T-helper 9 cell (primary cell): ENCODE measurements at places on chromosomes 4 and X.

DNA sequence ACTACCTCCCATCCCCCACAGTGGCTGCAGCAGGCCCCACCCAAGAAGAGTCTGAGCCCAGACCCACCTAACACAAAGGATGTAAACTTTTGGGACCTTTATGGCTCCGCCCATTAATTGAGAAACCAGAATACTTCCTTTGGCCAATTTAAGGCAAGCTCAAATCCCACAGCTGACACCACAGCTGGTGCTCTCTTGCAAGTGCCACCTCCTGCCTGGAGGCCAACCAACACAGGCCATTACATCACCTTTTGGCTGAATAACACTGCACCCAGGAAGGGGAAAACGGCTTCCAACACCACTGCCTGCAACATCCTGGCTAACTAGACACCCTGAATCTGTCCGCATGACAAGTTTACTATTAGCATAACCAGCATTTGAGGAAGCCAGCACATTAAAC is 248.8 kb downstream of the PRDM5 start:
- no peak for DNase-seq

DNA sequence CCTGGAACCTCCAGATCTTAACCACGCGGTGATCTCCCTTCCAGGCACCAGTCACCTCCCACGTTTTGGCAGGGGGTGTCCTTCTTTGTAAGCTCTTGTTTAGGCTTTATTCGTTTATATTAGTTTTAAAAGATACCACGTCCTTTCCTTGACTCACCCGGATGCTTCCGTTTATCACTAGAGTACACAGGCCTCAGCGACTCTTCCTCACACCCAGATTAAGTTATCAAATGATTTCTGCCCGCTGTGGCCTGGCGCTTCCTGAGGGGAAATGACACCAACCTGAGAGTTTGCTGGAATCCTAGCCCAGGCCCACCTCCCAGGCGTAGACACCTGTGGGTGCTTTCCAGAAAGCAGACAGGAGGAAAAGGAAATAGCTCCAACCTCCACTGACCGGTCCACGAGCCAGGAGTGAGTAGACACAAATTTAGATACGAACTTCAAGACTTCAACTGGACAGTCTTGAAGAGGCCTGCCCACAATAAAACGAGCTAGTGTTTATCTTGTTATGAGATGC is 756 bp upstream of the ADAMTS3 start:
- DNase-seq: no peak

DNA sequence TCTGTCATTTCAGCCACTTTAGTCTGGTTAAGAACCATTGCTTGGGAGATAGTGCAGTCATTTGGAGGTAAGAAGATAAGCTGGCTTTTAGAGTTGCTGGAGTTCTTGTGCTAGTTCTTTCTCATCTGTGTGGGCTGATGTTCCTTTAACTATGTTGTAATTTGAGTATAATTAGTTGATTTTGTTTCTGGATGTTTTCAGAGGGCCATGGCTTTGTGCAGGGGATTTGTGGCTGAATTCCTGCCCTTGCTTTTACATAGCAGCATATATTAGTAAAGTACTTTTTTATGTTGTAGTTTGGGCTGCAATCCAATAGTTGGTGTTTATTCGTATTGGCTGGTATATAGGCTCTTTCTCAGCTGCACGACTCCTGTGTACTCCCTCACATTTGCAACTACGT is 339.6 kb downstream of the ANKRD50 start:
- DNase-seq: no peak

GRCh38 chr4:146029147-146029546 is 90.5 kb upstream of the ZNF827 start:
- no peak for DNase-seq

GRCh38 chr4:61211781-61212180 is 11.7 kb downstream of the ADGRL3 start:
- no peak for DNase-seq

GRCh38 chr4:148444296-148445070 is 2.3 kb upstream of the NR3C2 start:
- peak; percentile 49 for DNase-seq

DNA sequence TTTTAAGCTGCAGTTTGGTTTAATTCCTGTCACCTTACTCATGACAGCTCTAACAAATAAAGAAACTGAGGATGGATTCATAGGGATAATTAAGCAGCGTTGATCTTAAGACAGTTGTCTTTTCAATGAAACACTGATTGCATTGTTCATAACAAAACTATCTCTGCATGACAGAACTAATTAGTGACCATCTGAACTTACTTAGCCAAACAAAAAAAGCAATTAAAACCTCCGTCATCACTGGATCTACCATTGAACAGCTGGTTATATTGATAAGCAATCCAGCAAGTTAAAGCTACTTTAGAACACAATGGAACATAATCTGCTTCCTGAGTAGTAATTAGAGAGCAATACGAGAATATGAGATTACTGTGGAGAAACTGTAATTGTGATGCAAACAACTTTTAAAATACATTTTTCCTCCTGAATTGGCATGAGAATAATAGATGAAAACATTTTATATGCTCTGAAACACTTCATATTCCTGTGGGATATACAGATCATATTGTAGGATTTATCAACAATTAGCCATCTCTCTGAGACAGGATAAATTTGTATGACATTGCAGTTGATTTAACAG is 2576.8 kb downstream of the PCDH7 start:
- no peak for DNase-seq

- no peak for DNase-seq
Observed at GRCh38 chrX:153867671-153868070, 18.3 kb downstream of the L1CAM start.

- DNase-seq: no peak
Observed at GRCh38 chr4:116952530-116953136, 132.7 kb downstream of the TRAM1L1 start.

GRCh38 chr4:118935819-118936218 is 47.2 kb downstream of the SYNPO2 start:
- no peak for DNase-seq

DNA sequence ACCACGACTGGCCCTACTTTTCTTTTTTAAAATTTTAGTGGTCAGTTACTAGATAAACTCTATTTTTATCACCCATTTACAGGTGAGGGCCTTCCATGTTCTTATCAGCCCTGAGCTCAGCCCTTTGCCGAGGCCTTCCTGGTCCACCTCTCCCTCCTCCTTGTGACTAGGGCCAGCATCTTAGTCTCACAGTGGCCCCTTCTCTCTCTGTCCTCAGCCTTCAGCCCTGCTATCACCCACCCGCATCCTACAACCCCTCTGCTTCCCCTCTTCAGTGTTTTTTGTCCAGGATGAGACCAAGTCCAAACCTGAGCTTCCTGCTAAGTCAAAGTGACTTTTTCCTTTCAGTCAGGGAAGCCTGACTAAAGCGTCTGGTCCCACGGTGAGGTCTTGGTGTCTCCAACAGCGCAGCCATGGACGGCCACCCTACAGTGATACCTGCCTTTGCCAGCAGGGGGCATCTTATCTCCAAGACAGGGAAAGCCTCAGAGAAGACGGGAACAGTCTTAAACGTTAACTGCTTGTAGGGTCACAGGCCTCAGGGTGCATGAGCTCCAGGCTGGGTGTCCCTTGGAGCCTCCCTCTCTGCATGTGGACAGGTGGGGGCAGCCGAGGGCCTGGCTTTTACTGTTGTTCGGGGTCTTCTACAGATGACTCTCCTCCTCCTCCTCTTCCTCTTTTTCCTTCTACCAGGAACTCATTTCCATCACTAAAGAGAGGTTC is 11.7 kb upstream of the GAGE10 start:
- DNase-seq: peak; percentile 63

- DNase-seq: no peak
Observed at GRCh38 chr4:41865981-41866798, 69.0 kb upstream of the TMEM33 start.

GRCh38 chrX:3449287-3449686 is 102.8 kb upstream of the MXRA5 start:
- DNase-seq: no peak

GRCh38 chr4:138672393-138672976 is 343.1 kb upstream of the NOCT start:
- DNase-seq: no peak

- no peak for DNase-seq
Observed at GRCh38 chrX:119647089-119647488, 40.9 kb upstream of the NKRF start.

GRCh38 chrX:3655181-3655580 is 58.3 kb downstream of the PRKX start:
- DNase-seq: no peak

GRCh38 chr4:64718091-64718490 is 308.8 kb upstream of the TECRL start:
- no peak for DNase-seq

- no peak for DNase-seq
Observed at GRCh38 chr4:136841526-136841925, 690.8 kb downstream of the PCDH18 start.

- no peak for DNase-seq
Observed at GRCh38 chr4:75935628-75936027, 5.2 kb downstream of the NAAA start.

DNA sequence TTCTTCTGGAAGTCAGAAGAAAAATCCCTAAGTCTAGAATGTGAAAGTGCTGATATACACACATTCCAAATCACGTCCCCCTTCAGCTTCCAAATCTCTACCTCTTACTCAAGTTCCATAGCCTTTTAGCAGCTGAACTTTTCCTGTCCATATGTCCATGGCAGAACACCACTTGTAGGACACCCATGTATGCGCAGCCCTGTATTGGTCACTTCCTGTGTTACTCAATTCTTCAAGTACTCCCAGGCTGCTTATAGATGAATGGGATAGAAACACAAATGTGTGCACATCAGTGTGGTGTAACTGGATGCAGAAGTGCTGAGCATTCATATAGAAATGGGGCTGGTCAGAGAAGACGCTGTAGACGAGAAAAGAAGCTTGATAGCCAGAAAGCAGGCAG is 18.8 kb downstream of the SRPX2 start:
- no peak for DNase-seq

DNA sequence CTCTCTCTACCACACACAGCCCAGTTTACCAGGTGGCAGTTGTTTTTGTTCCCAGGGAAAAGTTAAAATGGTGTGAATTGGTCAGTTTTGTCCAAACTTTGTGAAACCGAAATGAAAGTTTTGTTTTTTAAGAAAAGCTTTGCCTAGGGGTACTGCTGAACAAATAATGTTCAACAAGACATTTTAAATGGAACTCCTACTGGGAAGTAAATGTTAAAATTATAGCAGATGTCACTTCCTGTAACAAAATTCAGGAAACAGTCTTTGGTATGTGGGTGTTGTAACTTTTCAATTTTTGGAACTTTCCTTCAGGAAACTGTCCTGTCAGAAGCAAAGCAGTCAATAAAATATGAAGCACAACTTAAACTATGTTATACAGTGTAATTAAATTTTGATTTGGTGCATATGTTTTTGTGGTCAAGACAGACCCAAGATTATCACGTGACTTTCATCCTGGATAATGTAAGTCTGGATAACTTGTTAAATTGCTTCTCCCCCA is 79.5 kb downstream of the AFF1 start:
- DNase-seq: no peak

DNA sequence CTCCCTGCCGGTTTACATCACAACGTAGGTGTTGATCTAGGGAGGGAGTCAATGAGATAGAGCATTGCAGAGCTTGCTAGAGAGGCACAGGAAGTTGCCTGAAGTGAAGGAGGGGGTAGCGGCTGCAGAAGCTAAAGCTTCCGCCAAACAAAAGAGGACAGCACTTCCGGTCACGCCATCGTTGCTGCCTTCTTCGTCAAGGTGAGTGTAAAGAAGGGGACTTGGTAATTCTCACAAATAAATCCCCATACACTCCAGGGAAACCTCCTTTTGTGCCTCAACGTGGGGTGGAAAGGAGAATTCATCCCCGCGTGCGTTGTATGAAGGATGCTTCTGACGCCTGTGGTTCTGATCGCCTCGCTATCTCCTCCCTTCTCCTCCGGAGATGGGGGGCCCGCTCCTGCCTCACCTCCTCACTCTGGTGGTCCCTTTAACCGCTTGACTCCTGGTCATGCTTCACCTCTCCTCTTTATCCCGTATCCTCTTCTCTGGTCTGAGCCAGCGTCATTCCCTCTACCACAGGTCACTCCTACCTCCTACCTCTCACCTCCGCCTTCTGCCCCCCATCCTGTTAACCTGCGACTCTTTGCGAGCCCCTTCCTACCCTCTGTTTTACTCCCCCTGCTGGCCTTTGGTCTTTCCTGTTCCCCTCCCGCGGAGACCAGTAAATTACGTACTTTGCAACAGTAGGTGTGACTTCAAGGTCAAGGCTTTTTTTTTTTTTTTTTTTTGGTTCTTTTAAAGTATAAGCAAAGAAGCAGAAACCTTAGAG is 59.9 kb downstream of the GSPT2 start:
- DNase-seq: peak; percentile 7

- DNase-seq: no peak
Observed at GRCh38 chr4:138242834-138243156, 646 bp upstream of the SLC7A11 start.

GRCh38 chr4:139898293-139898692 is 232.7 kb downstream of the MGST2 start:
- no peak for DNase-seq

- DNase-seq: no peak
Observed at GRCh38 chr4:108043526-108043925, 53.8 kb downstream of the HADH start.

GRCh38 chr4:105186701-105187161 is 40.1 kb downstream of the TET2 start:
- DNase-seq: no peak

DNA sequence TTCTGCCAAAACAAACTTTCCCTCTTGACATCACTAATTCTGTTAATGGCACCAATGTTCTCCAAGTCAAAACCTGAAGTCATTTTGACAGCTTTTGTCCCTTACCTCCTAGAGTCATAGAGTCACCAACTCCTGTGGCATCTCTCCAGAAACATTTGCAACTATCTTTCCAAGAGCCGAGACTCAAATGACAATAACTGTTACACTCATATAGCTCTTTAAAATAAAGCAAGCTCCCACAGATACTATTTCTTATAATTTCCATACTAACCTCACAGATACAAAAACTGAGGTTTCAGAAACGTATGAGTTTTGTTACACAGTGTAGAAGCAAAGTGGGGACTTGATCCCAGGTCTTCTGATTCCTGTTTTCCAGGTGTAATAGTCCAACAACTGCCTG is 18.3 kb downstream of the GPRIN3 start:
- DNase-seq: no peak

DNA sequence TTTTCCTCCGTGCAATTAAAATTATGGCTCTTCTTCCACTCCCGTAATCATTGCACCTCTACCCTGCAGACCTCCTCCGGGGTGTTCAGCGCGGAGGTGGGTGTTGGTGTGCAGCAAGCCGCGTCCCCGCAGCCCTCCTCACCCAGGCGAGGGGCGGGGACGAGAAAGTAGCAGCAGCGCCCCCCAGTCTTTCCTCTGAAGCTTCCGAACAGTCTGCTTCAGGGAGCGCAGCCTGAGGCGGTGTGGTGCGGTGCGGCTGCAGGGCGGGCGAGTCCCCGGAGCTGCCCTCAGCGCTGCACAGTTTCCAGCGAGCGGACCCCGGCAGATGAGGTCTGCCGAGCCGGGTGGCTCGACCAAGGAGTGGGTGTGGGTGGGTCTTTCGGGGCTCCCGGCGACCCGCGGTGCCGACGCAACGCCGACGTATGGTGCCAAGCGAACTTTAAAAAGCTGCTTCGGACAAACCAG is at the start of gene FRAS1:
Gene FRAS1 (plus strand): TSS at position 189 of the 465 bp plus-strand sequence. CDS start 687 bp downstream, outside the sequence.
- no peak for DNase-seq

- DNase-seq: no peak
Observed at GRCh38 chrX:139738581-139738980, 30.6 kb upstream of the MCF2 start.

GRCh38 chr4:89048906-89049601 is 7.9 kb downstream of the FAM13A start:
- no peak for DNase-seq

GRCh38 chr4:38612646-38613414 is 51.2 kb upstream of the KLF3 start:
- DNase-seq: no peak

GRCh38 chr4:118338981-118339765 is 13.6 kb downstream of the PRSS12 start:
- DNase-seq: no peak
